ENCODE measurements at places on chromosomes 2 and 18.
A peak's percentile ranks its signal among the peaks of the same experiment; 100 is the strongest.

- no peak for DNase-seq
Measured at GRCh38 chr2:185456517-185456916, 282.1 kb upstream of the FSIP2 start.

DNA sequence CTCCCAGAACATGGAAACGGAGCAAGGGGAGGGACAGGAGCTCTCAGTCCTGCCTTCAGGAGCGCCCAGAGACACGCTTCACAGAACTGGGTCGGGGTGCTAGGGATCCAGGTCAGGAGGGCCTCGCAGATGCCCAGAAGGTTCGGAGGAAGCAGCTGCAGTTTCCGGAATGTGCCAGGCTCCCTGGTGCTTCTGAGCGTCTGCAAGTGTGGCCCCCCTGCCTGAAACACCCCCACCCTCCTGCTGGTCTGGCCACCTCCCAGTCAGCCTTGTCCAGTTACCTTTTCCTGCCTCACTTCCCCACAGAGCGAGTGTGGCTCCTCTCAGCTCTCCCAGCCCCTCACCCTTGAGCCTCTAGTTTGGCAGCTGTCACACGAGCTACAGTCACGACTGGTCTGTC lies 88.3 kb upstream of the TAF1B start:
- no peak for DNase-seq

DNA sequence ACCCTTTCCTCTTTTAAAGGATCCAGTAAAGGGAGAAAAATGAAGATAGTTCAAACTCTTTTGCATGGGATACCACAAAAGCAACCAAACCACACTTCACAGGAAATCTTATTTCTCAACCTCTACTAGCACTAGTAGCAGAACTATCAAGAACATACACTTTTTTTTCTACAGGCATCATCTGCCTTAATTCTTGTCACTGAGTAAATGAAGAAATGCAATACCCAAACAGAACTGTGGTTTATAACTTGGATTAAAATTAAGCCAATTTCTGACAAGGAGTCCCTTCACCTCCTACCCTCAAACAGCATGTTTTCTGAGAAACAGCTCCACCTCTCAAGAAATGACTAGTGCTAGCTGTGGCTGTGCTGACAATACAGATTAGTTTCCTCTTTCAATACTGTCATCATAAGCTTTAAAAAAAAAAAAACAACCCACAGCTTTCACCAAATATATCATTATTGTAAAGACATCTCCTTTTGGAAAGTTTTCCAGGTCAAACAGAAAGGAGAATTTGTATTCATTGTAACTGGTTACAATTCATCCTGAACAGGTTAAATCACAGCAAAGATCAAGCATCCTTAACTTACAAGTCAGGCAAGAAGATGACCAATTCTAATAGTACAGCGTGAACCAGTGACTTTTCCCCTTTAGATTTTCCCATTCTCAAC lies 44.4 kb downstream of the PTPN2 start:
- DNase-seq: no peak

GRCh38 chr18:51757255-51757924 lies 559.9 kb upstream of the MEX3C start:
- no peak for DNase-seq

DNA sequence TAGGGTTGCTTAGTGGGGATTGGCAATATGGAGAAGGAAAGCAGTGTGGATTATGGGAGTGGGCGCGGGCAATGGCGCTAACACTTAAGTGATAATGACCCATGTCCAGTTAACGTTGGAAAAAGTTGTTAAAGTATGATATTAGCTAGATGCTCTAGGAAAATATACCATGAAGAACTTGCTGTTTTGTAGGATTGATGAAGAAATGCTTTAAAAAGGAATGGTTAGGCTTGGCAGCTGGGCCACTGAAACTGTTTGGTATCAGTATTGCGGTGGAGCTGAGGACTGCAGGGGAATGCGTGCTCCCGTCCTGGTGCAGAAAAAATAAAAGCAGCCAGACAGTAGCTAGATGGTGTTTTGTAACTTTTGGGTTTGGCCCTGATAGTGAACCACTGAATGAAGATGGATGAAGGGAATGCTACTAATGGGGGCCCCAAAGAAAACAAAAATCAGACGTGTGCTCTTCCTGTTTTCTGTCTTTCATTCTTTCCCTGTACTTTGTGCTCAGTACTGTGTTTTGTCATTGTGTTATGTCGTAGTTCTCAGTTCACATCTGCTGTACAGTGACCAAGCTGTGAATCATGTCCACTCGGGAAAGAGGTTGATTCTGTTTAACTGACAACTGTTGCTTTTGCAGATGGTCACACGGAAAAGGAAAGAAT lies 999 bp downstream of the INSIG2 start:
- DNase-seq: no peak

DNA sequence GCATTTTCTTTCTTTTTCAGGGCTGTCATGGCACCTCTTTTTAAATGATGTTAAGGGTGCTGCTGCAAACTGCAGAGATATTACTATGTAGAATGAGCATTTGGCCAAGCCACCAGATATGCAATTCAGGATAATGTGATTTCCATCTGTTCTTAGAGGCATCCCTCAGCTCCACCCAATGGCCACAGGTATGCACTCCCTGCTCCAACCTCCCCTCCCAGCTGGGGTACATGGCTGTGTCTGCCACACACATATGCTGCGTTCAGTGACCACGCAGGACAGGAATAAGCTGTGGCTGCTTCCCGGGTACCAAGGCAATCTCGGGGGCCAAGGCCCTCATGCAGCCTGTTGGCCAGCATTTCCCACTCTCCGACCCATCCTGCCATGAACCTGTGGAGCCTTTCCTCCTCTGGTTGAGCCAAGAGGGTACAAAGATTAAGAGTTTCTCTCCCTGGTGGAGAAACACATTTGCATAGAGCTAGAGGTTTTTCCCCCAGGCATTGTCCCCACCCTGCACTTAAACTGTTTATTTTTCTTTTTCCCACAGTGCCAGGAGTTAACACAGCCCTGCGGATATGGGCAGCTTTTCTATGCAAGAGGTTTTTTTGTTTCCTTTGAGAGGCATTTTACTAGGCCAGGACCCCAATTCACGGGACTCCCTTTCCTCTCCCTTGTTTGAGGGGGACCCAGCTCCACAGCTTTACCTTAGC lies 147.0 kb downstream of the GCA start:
- no peak for DNase-seq

DNA sequence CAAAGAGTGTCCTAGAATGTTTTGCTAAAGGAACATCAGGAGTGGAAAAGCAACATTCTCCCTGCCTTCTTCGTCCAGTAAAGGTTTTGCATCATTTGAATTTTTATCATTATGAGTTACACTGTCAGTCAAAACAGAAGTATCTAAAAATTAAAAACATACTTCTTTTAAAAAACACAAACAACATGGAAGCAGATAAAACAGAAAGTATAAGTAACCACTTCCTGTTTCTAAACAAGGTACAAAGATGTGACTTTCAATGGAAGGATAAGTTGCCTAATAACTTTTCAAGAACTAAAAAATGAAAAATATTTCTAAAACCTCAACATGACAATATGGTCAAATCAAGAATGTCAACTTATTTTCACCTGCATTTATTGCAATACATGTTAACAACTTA lies 158.2 kb downstream of the STK39 start:
- DNase-seq: no peak

DNA sequence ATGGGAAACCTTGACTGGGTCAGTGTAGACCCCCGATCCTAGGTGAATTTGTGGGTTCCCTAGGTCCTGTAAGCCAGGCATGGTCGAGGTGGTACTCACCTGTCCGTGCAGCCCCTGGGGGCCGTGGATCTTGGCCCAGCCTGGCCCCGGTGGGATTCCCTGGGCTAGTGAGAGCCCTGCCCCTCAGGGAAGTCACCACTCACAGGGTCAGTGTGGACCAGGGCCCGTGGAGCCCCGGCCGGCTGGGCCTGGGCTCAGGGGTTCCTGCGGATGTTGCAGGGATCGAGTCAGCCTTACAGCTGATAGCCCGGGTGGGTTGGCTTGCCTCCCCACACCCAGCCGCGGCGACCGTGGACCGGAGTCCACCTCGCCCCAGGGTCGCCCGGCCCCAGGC lies 528 bp downstream of the ATG9A start:
- peak; percentile 7 for DNase-seq

- no peak for DNase-seq
Measured at GRCh38 chr2:109447251-109447661, 166.5 kb downstream of the SEPTIN10 start.

- no peak for DNase-seq
Measured at GRCh38 chr18:26535630-26536029, 12.7 kb downstream of the KCTD1 start.

GRCh38 chr2:217789736-217790181 lies 213.0 kb downstream of the TNS1 start:
- no peak for DNase-seq

- DNase-seq: no peak
Measured at GRCh38 chr2:41943159-41943558, 104.7 kb upstream of the PKDCC start.

DNA sequence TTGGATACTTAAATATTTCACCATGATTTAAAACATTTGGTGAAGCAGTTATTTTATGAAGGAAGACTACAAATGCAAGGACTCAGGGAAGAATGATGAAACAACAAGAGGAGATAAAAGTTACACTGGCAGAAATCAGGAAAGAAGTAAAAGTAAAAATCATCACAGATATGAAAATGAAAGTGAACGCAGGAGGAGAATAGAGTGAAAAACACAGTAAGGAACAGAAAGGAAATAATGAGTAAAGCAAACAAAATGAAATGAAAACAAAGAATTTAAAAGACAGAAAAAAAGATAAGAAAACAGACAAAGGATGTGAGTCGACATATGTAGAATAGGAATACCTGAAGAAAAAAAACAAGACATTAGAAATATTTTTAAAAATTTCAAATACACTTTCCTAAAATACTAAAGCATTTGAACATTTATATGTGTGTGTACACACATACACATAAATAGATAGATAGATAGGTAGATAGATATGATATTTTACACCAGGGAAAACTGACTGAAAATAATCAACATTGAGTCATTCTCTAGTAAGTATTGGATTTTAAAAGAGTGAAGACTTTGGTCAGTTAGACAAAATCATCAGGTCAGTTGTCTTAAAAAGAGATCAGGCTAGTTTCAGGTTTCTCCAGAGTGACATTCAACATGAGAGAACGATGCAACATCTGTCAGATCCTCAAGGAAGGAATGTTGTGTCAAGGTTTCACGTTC lies 12.1 kb upstream of the KDSR start:
- DNase-seq: no peak

GRCh38 chr2:159961037-159961436 lies 101.4 kb downstream of the PLA2R1 start:
- no peak for DNase-seq

DNA sequence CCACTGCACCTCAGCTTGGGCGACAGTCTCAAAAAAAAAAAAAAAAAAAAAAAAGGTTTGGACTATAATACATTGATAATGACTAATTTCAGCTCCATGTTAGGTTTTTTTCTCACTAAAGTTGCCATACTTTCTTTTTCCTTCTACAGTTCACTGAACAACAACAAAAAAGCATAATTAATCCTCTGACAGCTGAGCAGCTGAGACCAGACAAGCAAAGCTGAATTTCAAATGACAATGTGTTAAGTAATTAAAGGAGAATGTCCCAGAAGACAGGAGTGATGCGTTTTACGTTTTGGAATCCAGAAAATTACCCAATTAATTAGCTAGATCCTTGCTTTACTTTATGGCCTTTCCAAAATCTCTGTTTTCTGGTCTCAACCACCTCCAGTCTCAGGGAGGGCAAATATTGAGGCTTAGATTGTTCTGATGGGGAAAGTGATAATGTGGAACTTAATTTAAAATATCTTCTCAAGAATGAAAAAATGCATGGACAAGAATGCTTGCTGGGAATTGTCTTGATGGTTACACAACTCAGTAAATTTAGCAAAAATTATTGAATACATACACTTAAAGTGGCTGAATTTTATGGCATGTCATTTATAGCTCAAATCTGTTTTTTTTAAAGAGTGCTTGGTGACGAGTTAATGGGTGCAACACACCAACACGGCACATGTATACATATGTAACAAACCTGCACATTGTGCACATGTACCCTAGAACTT lies 17.4 kb upstream of the RMDN2 start:
- DNase-seq: no peak

DNA sequence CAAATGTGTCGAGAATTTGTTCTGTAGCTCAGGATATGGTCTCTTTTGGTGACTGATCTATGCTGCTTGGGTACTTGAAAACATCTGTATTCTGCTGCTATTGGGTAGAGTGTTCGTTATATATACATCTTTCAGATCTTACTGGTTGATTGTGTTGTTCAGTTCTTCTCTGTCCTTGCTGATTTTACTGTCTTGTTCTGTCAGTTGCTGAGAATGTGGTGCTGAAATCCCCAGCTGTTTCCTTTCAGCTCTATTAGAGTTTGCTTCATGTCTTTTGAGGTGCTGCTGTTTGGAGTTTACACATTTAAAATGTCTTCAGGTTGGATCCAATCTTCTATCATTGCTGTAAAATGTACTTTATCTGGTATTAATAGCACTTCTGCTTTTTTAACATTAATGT lies 12.9 kb downstream of the BCL2L11 start:
- no peak for DNase-seq

- DNase-seq: peak; percentile 14
Measured at GRCh38 chr2:38440655-38441054, 63.6 kb upstream of the ATL2 start.

- DNase-seq: no peak
Measured at GRCh38 chr2:190099890-190100697, 37.6 kb upstream of the MSTN start.

DNA sequence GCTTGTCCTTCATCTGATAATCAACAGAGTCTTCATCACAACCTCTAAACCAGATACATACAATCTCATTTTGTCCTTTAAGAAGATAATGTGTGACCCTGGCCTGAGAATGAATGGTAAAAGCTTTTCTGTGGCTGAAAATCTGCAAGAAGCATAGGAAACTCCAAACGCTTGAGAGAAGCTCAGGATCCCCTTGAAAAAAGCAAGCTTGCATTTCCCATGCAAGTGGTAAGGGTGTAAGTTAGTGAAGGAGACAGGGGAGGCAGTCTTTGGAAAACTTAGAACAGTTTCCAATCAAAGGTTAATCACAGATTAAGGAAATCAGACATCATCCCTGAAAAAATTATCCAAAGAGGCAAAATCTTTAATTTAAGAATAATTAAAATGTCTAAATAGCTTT lies 413.6 kb upstream of the SALL3 start:
- DNase-seq: no peak

GRCh38 chr2:125324273-125324672 lies 1299.2 kb downstream of the CNTNAP5 start:
- no peak for DNase-seq

DNA sequence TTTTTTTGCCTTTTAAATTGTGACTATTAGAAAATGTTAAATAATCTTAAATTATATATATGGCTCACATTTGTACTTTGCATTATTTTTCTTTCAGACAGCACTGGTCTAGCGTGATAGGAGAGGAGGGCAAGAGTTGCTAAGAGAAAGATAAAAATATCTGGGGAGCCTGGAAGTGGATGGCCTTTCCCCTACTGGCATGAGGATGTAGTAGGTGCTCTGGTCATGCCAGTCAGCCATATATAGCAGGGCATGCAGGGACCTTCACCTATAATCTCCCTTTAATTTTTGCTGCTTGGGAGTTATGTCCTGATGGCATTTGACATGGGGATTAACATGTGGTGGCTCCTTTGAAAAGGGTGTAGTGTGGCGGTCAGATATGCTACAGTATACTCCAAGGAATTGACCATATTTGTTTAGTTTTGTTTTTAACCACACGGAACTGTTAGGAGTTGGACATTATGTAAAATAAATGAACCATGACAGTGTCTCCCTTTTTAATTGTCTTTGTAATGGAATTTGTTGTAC lies 144.7 kb downstream of the BABAM2 start:
- no peak for DNase-seq
